Muscle of leg (tissue), 16 donors: ENCODE measurements at places on chromosomes 3 and 15. TPM values are rescaled to one million over a fixed set of nuclear protein-coding genes. Genes with fewer than 3 reads are reported as not detected.

GRCh38 chr3:59908280-59908679 lies 858.5 kb upstream of the CFAP20DC start:
- no peak for DNase-seq

Gene FGF12
- total RNA-seq: 3.0 TPM

DNA sequence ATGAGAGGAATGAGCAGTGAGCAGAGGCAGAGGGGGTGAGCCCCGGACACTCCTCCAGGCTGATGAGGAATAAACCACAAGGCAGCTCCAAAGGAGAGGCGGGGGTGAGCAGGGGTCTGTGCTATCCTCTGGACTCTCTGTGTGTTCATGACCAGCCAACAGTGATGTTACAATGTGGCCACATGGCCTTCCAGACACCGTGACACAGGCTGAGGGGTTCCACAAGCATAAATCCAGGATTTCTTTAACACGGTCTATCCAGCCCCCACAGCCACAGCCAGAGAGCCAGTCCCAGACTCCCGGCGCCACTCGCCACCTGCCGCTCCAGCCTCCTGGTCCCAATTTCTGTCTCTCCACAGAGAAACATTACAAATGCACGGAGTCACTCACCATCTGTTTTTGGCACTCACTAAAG lies 24.4 kb downstream of the XXYLT1 start:
- no peak for DNase-seq

Gene CFAP44
- total RNA-seq: 5.4 TPM

DNA sequence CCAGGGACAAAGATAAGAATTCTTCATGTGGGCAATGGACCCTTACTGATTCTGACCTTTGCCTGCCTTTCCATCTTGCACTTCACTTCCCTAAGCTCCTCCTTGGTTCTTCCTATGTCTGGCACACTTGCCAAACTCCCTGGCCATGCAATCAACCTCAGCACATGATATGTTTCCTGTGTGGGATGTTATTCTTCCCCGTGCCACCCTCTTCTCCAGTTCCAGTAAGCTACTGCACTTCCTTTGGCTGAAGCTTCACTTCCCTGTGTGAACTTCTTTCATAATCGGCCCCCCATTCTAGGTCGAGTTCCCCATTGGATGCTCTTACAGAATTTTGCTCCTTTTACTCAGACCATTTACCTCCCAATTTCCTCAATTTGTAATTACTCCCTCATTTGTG lies 10.7 kb upstream of the TASOR start:
- DNase-seq: peak; percentile 57

GRCh38 chr15:50675535-50676144 lies 11.0 kb downstream of the TRPM7 start:
- peak; percentile 59 for DNase-seq

- DNase-seq: no peak
Observed at GRCh38 chr15:78220713-78221112, 13.7 kb downstream of the ACSBG1 start.

GRCh38 chr3:175456466-175456865 lies 597.3 kb downstream of the NAALADL2 start:
- no peak for DNase-seq

Gene SLC51A
- total RNA-seq: 0.44 TPM

Gene ZPLD1
- under 0.01 TPM for total RNA-seq

Gene AHSG
- total RNA-seq: 0.75 TPM

GRCh38 chr15:81948222-81948621 lies 97.6 kb downstream of the MEX3B start:
- no peak for DNase-seq

DNA sequence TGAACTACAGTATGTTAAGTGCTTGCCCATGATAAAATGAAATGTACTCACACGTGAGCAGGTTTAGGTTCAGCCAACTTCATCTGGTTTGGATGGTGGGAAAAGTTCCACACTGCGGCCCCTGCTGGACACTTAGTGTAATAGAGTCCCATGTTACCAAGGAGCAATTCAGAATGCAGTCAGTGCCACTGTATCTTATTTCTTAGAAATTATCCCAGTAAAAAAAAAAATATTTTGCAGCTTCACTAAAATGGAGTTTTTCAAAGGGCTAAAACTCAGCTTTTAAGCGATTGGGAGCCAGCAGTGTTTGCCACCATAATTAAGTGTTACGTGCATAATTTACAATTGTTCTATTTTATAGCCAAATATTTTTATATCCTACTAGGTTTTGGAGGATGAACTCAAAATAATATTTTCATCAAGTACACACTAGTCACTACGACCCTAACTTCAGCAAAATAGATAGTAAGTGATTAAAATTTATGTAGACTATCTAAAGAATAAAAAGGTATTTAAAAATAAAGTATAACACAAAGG lies 371.7 kb upstream of the GBE1 start:
- DNase-seq: peak; percentile 71

DNA sequence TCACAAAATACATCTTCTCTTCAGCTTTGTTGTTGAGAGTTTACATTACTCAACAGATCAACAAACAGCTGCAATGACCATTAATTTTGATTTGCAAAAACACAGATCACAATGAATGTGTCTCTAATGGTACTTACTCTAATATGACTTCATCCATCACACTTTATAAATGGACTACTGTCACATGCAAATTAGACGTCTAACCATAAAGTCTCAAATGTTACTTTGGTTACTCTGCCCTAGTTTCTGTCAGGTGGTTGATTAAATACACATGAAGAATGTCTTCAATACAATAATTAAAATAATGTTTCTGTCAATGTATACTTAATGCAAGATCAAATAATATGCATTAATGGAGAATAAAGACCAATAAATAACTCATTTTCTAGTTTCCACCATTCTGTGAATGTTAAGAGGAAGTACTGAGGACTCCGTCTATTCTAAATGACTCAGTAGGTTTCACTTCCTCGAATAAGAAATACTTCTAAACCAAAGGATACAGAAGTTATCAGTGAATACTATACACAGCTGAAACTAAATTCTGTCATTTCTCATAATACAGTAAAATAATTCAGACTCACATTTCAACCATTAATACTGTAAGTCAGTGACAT lies 145.8 kb downstream of the CBLB start:
- DNase-seq: peak; percentile 52

Gene FSTL1
- 934 TPM for total RNA-seq

Gene BFSP2
- total RNA-seq: not detected

- no peak for DNase-seq
Observed at GRCh38 chr3:138407236-138407907, 27.0 kb upstream of the ESYT3 start.

Gene CCDC33
- 0.04 TPM for total RNA-seq

- DNase-seq: no peak
Observed at GRCh38 chr3:57855943-57856342, 99.8 kb downstream of the SLMAP start.
